K562 (cell line): ENCODE measurements at places on chromosomes 7 and 10.

- no peak for DNase-seq
Observed at GRCh38 chr10:79029478-79030390, 39.0 kb upstream of the ZMIZ1 start.

DNA sequence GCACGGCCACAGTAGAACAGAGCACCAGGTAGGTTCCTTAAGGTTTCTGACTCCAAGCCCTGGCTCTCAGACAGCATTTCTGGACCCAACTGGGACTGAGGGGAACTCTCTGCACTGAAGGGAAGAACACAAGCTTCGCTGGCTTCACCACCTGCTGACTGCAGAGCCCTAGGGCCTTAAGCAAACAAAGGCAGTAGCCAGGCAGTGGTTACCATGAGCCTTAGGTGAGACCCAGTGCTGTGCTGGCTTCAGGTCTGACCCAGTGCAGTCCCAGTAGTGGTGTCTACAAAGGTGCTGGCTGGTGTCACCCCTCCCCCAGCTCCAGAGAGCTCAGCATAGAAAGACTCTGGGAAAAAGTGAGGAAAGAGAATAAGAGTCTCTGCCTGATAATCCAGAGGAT, 59.5 kb downstream of the SIRT1 start:
- no peak for DNase-seq

GRCh38 chr7:130938661-130939060, 204.7 kb upstream of the KLF14 start:
- DNase-seq: no peak

DNA sequence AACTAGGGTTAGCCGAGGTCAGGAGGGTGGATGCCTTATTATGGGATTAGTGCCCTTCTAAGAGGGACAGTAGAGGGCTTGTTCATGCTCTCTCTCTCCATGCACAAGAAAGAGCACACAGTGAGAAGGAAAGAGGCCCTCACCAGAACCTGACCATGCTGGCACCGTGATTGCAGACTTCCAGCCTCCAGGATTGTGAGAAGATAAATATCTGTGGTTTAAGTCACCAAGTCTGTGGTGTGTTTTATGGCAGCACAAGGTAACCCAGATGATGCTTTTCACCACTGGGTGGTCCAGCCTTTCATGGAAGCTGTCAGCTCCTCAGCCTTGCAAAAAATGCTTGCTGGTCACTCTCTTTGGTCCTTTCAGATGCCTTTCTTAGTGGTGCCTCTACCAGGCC, 175.9 kb downstream of the ANKRD30A start:
- DNase-seq: no peak

GRCh38 chr7:32616625-32617024, 121.3 kb downstream of the AVL9 start:
- peak; percentile 20 for DNase-seq

DNA sequence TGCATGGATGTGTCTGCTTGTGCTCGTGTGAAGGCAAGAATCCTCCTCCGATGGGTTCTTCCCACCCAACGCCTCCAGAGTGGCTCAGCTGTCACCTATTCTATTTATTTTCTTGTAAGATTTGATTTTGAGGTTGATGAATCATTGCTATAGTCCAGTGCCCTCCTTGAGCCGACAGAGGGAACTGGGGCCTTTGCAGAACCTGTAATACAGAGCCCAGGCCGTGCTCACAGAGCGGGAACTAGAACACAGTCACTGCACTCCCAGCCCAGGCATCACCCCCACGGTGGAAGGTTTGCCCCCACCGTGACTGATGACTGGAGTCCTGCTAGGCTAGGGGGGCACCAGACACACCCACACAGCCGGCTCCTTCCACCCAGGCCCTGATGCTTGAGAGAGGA, 2.0 kb downstream of the RARRES2 start:
- no peak for DNase-seq

DNA sequence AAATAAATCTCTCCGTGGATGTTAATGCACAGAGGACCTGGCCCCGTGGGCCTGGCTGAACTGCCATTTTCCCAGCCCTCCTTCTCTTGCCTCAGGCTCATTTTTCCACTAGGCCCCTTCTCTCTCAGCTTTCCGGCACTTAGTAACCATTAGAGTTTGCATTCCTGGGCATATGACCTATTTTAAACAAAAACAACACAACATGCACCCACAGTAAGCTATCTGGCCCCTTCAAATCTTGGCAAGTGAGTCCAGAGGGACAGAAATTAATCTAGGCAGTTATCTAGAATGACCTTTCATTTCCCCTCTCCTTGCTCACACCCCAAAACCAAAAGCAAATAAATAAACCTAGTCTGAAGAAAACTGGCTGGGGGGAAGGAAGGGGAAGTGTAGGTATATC, 11.7 kb downstream of the FBXW4 start:
- no peak for DNase-seq

- DNase-seq: no peak
Observed at GRCh38 chr7:130254555-130254954, 12.1 kb upstream of the CPA2 start.

GRCh38 chr7:151432658-151433521, 7.1 kb downstream of the CRYGN start:
- no peak for DNase-seq

DNA sequence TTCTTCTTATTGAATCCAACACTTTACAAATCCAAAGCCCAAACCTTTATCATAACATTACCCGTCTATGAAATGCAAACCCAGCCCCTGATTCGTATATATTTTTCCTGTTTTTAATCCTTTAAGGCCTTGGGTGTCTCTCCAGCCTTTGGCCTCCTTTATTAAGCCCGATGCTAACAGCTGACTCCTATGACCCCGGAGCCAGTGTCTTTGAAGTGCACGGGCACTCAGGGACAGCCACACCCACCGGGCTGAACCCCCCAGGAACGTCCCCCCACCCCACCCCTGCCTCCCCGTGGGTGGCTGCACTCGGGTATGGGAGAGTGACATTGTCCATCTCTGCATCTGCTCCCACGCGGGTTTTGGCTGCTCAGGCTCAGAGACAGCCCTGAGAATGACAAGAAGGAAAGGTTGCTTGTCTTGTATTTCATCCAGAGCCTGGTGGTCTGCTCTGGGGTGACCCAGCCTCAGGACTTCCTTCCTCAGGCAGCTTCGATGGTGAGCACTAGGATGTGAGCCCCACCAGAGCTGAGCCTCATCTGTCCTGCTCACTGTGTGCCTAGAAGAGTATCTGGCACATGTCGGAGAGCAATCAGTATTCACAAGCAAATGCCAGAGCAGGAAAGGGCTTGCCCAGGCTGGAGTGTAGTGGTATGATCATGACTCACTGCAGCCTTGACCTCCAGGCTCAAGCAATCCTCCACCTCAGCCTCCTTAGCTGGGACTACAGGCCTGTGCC, 210.4 kb downstream of the SKIDA1 start:
- DNase-seq: no peak

DNA sequence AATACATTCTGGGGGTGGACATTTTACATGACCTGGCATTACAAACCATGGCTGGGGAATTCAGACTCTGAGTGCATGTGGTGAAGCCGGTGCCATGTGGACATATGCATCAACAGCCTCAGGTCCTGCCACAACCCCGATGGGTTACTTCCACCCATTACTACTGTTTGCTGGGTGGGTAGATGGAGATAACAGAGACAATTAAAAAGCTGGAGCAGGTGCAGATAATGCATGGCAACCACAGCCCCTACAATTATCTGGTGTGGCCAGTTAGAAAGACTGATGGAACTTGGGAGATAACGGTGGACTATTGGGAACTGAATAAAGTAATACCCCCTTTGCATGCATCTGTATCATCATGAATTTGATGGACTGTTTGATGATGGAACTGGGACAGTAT, 21.6 kb upstream of the ADAMTS14 start:
- DNase-seq: no peak

- no peak for DNase-seq
Observed at GRCh38 chr10:43160046-43160920, 22.0 kb downstream of the CSGALNACT2 start.

- peak; percentile 17 for DNase-seq
Observed at GRCh38 chr10:114879541-114880158, 58.1 kb downstream of the FHIP2A start.

DNA sequence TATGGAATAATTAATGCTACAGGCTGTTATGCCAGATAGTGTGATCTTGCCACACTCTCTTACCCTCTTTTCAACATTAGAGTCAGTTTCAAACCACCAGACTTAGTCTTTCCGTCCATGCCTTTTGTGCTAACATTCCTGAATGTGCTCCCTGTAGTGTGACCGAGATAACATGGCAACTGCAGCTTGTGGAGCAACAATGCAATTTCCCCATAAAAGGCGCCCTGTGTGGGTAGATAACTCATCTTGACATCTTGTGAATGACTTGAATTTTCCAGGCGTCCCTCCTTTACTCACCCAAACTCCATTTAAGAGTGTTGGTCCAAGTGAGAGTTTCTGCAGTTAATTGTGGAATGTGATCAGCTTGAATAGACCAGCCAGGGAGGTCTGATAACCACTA, 99.6 kb downstream of the DNAH11 start:
- no peak for DNase-seq

DNA sequence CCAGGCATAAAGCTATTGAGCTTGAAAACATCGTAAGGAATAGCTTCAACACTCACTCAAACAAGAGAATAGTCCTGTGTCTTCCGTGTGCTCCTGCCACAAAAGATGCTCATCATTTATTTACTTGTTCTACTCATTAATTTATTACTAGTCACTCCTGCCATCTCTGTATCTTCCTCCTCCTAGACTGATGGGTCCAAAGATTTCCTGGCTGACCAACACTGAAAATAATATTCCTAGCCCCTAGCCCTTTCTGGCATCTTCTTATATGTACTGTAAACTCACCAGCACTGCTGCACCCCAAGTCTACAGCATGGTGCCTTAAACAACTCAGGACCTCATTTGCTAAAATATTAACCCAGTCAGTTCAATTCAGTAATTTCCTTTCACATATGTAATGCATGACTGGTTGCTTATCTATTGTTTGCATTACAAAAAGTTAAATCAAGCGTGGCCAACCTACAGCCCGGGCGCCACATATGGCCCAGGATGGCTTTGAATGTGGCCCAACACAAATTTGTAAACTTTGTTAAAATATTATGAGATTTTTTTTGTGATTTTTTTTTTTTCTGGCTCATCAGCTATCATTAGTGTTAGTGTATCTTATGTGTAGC, 86.7 kb upstream of the GSDME start:
- DNase-seq: no peak

DNA sequence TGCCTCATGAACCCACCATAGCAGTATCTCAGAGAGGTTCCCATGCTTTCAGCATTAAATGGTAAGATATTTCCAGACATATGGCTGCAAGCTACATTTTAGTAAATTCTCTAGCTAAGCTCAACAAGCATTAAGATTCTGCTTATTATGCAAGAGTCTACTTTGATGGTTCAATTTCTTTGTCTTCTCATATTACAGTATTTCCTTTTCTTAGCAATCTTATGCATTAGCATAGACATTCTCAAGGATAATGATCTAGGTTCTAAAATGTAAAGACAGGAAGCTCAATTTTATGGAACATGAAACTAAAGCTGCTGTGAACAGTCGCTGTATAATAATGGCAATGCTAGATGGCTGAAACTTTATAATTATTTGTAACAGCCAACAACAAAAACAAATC, 39.2 kb downstream of the MEOX2 start:
- no peak for DNase-seq

GRCh38 chr7:44519546-44519945, 21.6 kb downstream of the NPC1L1 start:
- no peak for DNase-seq

DNA sequence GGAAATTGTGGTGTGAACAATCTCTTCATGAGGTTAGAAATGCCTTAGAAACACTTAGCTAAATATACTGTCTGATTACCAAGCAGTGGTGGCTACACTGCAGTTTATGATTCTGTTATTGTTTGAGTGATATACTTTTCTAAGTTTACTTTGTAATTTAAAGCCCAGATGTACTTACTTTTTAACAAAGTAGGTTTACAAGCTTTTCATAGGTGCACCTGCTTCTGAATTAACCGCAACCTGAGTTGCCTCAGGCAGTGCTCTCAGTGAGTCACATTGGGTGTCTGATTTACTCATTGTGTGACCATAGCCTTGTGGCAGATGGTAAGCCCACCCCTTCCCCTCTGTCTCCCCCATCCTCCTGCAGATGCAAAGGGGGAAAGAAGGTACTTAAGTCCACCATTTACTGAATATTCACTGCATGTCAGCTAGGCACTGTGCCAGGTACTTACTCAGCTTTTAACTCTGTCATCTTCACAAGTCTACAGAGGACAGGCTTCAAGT, 9.0 kb downstream of the MTURN start:
- no peak for DNase-seq
